Osteoblast (primary cell): ENCODE measurements at places on chromosomes 3 and 15. TPM values are rescaled to one million over a fixed set of nuclear protein-coding genes. Genes with fewer than 3 reads are reported as not detected.

- DNase-seq: no peak
Measured at GRCh38 chr3:34884007-34884406, 755.3 kb upstream of the ARPP21 start.

GRCh38 chr15:66901336-66902100, 163.9 kb upstream of the SMAD3 start:
- no peak for DNase-seq

GRCh38 chr3:68504201-68504600, 428.1 kb downstream of the TAFA4 start:
- DNase-seq: no peak

GRCh38 chr15:49082960-49083359, 36.7 kb upstream of the SECISBP2L start:
- peak; percentile 66 for DNase-seq

- no peak for DNase-seq
Measured at GRCh38 chr3:189144645-189145044, 27.1 kb upstream of the TPRG1 start.

- DNase-seq: no peak
Measured at GRCh38 chr3:42830437-42831320, 21.4 kb downstream of the ACKR2 start.

PROK2 gene
- total RNA-seq: not detected in 2 replicates

DNA sequence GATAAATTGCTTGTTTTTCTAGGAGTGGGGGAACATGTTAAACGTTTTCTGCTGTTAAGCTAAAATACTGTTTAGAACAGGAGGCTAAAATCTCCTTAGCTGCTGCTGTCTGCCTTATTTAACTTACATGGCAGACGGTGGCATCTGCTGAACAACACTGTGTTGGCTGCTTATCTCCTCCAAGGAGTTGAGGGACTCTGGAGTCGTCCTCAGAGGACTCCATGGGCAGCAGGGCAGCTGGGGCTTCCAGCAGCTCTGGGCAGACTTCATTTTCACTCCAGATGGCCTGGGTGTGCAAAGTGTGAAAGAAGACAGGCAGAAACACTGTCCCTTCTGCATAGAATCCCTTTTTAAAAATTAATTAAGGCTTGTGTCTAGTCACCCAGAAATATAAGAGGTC, 52.9 kb upstream of the NUDT16 start:
- no peak for DNase-seq

- DNase-seq: no peak
Measured at GRCh38 chr3:106703524-106703923, 673.7 kb upstream of the CCDC54 start.

DNA sequence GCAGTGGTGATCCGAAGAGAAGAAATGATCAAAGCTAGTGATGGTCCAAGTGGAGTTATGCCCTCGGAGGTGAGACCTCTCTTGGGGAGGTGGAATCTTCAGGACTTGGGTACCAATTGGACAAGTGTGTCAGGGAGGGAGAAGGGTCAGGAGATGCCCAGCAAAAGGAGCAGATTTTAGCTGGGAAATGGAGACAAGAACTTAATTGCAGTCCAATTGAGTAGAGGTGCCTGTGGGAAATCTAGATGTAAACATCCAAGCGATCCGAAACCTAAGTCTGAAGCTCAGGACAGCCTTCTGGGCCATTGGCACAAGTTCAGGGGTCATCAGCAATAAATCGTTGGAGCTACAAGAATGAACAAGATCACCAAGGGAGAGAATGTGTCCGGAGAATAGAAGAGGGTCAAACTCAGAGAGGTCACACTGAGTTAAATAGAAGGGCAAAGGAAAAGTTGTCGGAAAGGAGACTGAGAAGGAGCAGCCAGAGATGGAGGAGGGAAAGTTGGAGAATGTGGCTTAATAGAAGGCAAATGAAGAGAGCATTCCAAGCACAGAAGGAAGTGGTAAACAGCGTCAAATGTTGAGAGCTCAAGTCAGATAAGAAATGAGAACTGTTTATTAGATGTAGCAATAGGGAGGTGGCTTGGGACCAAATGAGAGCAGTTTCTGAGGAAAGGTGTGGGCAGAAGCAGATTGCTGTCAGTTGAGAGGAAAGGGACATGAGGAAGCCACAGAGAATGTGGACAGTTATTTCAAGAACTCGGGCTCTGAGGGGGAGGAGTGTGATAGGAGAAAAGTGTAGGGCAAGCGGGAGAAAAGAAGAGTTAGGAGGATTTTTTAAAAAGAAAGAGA, 64.2 kb upstream of the FNDC3B start:
- no peak for DNase-seq

DNA sequence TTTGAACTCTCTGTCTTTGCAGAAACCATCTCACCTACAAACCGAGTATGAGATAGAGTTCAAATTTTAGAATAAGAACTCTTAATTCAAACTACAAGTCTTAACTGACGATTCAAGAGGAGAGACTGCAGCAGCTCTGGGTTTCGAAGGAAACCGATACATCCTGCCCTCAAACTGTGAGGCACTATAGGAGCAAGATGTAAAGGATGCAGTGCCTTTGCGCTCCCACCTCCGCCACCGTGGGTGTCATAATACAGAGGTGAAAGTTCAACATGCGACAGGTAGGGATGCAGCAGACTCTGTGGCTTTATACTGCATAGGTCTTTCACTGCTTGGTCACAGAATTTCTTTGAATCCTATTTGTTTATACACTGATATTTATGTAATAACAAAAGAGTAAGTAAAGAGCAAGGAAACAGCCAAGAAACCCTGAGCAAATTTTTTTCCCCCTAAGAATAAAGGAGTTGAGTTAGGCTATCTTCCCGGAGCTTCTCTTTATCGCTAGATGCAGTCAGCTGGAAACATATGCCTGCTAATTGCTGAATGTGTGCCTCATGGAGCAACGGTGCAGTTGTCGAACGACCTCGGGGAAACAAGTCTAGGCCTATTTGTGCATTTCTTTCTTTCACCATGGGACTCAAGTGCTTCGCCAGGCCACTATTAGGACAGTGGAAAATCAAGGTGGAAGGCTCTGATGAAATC, 1097.6 kb upstream of the CFAP20DC start:
- no peak for DNase-seq

HTR3E gene
- not detected in 2 replicates for total RNA-seq

DNA sequence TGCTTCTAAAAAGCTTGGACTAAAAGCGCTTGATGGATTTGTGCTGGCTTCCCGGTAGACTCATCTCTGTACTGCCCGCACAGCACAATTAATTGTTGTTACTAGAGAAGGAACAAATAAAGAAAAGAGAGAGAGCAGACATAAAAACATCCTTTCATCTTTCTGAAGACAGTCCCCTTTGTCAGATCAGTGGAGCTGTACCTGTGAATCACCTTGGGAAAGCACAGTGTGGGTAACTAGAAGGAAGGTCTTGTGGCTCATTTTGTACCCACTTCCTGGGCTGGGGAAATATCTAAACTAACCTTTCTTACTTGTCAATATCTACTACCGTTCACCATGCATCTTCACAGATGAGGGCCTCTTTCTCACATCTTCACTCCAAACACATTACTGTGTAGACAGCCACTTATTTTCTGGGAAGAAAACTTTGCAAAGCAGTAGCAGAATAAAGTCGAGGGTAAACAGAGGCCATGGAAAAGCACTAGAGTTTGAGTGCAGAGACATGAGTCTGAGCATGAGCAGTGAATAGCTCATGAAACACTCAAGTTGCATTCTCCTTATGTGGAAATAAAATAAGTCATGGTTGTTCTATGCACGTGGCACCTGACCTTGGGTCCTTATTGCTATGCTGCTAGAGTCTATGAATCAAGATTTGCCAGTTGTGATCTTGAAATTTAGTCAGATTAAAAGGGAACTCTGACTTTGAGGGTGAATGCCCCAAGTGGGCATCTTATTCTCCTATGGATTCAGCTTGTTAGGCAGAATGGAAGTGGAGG, 169.3 kb downstream of the LPP start:
- no peak for DNase-seq

PXK gene
- total RNA-seq: 77.4 and 87.8 TPM in 2 replicates
